Activated CD4-positive, alpha-beta T cell treated with anti-CD3 and anti-CD28 coated beads, Interleukin-2, amount 50 U/mL, for 1 hour (primary cell): ENCODE measurements at places on chromosomes 4 and X.

DNA sequence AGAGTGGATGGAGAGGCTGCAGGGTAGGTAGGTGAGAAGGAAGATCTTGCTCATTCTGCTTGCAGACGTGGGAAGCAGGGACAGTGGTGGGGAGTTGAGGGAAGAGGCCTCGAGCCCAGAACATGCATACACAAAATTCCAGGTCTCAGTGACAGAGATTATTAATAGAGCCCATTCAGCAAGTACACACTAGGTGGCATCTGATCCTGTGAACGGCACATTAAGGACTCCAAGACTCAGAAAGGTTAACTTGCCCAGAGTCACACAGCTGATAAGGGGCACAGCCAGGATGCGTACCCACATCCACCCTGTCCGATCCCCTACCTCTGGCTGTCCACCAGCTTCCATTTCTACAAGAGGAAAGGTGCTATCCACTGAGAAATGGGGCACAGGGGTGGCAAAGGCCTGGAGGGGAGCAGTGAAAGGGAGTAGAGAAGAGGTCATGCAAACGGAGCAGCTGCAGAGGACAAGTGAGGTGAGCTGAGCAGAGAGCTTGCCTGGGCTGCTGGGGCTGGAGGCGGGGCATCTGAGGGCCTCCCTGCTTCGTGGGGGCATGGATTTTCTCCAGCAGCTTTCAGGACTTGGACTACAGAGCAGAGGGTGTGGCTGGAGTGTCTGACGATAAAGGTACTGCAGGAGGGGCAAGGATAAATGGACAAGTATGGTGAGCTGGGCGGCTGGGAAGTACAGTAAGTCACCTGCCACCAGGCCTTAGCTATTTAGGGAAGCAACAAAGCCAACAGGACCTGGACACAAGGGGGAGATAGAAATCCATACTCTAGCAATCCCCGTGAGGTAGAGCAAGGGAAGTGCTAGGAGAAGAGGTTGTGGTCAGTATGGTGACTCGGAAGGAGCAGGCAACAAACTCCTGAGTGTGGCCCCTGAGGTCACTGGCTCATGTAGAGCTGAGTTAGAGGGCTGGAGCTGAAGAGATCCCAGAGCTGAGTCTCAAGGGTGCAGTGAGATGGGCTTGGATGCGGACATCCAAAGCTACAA, 11.2 kb downstream of the IDS start:
- no peak for DNase-seq

DNA sequence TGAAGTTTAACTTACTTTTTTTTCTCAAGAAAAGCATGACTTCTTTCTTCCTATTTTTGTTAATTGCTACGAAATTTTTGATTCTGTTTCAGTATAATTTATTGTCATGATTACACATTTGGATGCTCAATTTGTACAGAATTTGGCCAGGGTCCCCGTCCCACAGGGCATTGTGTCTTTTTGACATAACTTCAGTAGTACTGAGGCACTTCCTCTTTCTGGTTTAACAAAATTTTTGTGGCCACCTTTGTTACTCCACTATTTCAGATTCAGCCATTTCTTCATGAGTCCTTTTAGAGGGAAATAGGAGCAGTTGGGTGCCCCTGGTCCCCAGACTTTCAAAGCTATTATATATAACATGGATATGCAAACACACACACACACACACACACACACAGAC, 1248.7 kb downstream of the PCDH7 start:
- no peak for DNase-seq

- no peak for DNase-seq
Measured at GRCh38 chrX:19372547-19373331, 29.0 kb downstream of the PDHA1 start.

DNA sequence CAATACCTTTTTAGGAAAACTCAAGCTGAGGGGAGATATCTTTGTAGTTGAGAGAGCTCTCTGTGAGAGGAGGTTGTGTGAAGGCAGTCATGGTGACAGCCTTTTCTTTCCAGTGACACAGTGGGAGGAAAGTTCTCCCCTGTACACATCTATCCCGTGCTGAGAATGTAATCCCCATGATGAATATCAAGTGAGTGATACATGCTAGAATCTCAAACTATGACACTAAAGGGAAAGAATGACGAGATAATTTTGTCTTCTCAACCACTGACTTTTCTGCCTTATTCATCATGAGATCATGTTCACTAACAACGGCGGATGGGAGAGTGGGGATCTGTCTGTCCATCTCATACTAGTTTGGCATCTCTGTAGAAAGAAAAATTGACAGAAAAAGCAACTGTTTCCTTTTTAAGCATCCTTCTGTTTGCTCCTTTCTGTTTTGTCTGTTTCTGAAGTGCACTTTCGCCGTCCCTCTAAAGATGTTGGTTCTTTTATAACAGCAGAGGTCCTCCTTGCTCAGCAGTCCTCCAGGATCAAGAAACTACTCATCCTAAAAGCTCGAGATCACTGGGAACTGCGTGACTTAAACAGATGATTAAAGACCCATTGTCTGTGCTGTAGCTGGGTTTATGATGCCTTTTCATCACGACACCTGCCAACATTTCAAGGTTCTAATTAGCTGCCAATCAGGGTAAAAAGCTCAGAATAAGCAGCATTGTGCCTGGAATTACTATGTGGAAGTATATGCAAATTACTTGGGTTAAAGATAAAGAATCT, 137.6 kb downstream of the DCK start:
- DNase-seq, result no peak

DNA sequence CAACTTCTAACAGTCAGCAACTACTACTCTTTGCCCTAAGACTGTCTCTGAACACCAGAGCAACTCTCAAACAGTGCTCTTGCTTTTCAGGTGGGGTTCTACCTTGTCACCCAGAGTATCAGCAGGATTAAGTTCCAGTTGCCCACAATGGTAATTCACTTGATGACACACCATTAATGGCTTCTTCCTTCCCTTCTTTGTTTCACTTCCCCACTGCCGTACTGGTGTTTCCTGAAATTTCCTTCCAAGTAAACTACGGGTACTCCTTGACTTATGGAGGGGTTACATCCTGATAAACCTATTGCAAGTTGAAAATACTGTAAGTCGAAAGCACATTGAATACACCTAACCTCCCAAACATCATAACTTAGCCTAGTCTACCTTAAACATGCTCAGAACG, 36.6 kb upstream of the PDK3 start:
- no peak for DNase-seq

GRCh38 chrX:103797691-103798090, 21.1 kb downstream of the PLP1 start:
- no peak for DNase-seq

DNA sequence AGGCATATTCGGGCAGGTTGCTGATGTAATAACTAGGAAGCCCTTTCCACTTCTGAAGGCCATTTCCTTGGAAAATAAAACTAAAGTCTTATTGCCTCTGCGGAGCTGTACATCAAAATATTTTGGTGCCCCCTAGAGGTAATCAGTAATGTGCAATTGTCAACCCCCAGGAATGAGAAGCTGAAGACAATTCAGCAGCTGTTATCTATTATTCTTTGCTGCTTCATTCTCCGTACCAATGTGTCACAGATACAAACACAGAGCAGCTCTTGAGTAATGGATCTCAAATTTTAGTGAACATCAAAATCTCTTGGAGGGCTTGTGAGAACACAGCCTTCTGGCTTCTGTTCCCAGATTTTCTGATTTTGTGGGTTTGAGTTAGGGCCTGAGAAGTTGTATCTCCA, 3.5 kb upstream of the SLIT2 start:
- no peak for DNase-seq

DNA sequence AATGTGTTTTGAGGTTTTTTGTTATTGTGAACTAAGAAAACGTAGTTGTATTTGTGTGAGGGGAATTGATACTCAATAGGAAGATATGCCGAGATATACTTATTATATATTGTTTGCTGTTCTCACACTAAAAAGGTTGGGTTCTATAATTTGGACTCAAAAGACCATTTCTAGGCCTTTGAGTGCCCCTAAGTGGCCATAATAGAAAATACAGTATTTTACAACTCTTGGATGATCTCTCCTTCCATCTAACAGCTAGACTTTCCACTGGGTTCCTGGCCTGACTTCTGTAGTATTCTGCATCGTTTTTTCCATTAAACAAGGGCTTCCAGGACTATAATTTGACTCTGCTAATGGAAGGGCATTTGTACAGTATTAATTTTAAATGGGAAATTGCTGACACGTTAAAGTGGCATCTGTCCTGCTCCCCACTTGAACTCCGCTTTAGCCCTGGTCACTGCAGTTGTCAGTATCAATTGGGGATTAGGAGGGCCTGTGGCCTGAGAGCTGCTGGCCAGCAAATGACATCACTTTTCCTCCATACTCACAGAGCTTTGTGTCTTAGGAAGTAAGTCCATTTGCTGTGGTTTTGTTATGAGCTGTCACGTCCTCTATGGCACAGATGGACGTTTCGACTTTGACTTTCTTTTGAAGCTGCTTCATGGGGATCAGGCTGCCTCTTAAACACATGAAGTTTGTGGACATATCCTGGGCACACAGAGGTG, 176.9 kb downstream of the SLIT2 start:
- no peak for DNase-seq

DNA sequence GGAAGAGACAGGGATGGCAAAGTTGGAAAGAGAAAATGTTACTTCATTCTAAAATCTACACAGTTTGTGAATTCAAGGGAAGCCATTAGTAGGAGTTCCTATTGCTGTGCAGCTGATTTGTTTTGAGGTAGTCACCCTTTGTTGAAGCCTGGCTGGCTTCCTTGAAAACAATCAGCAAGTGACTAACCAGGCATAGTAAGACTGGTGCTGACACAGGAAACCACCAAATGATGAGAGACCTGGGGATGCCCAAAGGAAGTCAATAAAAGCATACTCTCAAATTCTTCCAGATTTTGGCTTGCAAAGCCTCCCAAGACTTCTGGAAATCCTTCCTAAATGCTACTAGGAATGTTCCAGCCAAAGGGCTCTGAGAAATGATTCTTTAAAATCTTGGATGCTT, 23.9 kb upstream of the PRDM8 start:
- peak; percentile 36 for DNase-seq

DNA sequence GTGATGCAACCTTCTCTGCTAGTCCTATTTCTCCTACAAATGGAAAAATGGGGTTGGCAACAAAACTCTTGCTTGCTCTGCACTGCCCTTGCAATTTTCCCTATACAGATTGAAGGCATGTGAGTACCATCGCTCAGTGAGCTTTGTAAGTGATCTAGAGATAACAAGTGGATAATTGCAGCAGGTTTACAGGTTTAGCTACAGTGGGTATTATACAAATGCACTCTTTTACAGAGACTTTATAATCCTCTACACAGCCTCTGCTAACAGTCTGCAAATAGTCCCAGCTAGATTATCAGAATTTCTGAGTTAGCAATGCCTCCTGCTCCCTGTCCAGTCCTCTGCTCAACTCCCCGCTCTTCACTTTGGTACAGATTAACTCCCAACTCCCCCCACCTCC, 11.1 kb downstream of the LEF1 start:
- DNase-seq, result no peak

DNA sequence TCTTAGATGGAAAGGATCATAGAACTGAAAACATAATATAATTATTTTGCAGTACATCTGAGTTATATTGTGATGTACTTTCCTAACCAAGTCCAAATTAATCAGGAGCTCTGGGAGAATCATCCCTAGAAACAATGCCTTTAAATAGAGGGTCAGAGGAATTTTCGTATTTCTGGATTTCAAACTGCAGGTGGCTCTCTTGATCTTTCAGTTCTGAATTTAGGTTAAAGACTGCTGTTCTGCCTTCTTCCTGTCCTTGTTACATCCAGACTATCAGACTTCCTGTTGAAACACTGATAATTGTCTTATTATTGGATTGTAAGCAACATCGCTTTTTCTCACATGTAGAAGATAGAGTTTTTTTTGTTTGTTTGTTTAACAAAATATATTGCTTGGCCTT, 142.7 kb downstream of the RPA4 start:
- DNase-seq, result no peak

- DNase-seq, result no peak
Measured at GRCh38 chr4:8912506-8912905, 40.9 kb upstream of the HMX1 start.

DNA sequence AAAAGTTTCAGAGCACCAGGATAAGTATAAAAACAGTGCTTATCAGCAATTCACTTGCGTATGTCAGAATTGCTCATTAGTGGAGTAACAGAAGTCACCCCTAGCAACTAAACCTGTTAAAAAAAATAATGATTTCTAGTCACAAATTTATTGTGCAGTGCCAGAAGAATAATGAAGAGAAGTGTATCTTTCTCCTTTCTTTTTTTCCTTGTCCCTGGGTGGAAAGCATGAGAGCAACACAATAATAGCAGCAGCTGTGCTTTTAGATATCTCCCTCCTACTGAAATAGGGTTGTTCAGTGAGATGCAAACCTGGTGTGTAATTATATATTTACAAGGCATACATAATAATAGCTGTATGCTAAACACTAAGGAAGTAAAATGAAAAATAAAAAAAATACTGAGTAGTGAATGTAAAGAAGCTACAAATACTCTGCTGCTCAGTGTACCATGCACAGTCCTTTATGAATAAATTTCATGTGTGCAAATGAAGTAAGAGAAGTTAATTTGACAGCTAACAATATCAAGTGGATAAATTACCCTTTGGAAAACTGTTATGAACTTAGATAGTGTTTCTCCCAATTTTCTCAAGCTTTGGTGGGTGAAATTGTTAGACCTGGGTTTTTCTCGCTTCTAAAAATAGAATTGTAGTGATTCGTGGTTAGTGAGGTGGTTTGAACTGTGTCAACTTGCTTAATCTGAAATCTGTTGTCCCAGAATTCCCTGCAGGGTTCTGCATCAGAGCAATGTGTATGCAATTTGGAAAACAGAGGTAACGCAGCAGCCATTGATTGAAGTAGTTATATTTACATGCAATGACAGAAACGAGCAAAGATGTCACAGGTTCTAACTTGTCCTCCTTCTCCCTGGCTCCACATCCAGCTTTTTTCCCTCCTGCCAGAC, 125.7 kb upstream of the NDST3 start:
- no peak for DNase-seq

DNA sequence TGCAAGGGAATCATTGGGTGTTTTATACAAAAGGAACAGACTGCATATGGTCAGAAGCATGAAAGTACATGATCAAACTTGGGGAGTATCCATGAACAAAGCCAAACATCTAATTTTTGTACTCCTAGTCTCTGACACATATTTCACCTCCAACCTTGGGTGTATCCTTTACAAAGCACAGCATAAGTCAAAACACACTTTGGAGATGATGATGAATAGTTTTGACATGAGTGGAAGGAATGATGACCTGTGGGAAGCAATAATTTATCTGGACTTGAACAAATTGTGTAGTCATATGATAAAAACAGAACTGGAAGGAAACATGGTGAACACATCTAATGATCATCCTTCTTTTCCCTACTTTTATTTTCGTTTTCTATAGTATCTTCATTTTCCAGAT, 108.7 kb upstream of the PLS3 start:
- no peak for DNase-seq

- DNase-seq, result no peak
Measured at GRCh38 chr4:143417679-143418403, 81.2 kb downstream of the GAB1 start.
